ENCODE measurements at places on chromosomes 2 and 18.

GRCh38 chr2:62998949-62999348, 51.7 kb upstream of the OTX1 start:
- no peak for DNase-seq

DNA sequence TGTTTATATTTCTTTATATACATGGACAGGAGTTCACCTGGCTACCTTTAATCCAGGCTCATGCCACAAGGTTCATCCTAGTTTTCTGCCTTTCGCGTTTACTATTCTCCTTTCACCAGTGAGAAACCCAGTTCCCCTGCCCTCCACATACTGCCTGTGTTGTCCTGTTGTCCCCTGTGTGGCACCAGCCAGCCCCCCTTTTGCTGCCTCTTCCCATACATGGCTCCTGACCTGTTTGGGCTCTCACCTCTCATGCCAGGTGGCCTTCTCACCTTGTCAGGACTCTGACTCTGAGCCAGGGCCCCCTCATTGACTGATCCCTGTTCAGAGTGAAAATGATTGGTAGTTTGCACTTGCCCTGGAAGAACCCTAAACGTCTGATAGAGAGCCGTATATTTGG, 13.6 kb downstream of the ASB1 start:
- no peak for DNase-seq

DNA sequence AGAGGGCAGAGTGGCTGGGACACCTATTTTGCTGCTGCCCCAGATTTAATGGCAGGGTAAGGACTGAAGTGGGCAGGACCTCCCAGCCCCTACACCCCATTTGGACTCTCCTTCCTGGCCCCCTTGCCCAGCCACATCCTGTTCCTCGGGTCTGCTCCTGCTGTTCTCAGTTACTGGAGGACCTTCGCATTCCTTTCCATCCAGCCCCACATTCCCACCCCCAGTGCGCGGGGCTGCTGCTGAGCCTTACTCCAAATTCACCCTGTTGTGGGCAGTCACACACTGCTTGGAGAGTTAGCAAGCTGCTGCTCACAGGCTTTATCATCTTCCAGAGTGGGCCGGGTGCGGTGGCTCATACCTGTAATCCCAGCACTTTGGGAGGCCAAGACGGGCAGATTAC, 75.2 kb upstream of the SLC14A2 start:
- peak; percentile 13 for DNase-seq

DNA sequence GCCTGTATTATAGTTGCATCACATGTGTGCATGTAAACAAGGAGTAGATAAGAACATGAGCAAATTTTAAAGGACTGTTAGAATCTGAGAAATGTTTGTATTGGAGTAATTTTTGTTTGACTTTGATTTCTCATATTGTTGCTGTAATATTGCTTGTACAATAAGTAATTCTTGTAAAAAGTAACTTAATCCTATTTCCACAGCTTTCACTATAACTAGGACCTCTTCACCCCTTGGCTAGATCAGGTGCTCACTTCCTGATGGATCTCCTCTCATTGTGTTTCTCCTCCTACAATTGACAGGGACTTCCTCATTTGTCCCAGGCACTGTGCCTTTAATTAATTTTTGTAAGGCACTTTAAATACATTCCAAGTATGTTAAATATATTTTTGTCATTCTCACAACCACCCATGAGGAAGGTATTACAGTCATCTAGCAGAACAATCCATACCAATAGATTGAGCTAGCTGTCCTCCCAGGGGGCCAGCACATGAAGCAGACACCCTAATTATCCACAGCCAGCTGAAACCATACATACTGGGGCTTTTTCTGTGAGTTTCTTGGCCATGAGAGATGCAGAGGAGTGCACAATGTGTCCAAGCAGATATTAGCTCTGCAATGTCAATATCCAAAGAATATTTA, 359.5 kb upstream of the ACVR2A start:
- peak; percentile 16 for DNase-seq

DNA sequence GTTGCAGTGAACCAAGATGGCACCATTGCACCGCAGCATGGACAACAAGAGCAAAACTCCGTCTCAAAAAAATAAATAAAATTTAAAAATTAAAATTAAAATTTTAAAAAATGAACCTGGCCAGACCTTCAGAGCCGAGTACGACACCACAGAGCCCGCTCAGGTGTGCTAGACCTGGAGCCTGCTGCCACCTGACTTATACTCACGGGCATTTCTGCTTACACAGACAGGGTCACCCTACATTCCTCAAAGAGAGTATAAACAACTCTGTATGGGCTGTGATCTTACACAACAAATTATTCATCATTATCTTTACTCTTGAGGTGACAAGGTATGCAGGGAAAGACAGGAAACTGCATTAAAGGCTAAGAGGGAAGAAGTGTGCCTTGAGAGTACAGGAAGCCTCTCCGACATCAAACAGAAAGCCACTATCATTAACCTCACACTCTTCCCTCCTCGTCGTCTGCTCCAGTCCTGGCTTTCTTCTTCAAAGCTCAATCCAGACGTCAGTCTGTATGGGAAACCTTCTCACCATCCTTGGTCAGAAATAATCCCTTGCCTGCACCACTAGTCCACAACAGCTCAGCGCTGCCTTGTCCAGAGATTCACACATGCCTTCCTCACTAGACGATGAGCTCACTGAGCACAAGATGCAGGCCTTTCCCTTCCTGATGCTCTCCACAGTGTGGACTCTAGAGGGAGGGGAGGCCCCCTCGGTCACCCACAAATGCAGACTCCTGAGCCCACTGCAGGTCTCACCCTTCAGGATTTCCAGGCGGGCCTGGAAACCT, 56.2 kb downstream of the UXS1 start:
- no peak for DNase-seq

GRCh38 chr2:226983895-226984749, 148.3 kb downstream of the RHBDD1 start:
- DNase-seq = no peak

DNA sequence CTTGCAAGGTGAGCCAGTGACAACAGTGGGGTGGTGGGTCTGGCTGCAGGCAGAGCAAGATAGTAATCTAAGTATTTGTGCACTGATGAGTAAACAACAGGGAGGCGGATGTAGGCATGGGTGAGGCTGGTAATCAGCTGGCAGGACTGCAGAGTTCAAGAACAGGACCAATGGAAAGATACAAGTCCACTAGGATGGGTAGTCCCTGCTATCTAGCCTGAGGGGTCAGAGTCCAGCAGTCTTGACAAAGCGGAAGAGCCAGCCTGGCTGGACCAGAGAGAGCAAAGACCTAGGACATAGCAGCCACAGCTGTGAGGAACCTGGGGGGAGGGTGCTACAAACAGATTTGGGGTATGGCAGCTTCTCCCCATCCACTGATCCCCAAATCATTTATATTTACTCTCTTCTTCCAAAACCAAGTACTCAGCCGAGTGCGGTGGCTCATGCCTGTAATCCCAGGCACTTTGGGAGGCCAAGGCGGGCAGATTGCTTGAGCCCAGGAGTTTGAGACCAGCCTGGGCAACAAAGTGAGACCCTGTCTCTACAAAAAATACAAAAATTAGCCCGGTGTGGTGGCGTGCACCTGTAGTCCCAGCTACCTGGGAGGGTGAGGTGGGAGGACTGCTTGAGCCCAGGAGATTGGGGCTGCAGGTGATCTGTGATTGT, 25.9 kb downstream of the VIL1 start:
- DNase-seq = no peak

- no peak for DNase-seq
These were observed 136.4 kb downstream of the HDAC4 start for GRCh38 chr2:239264492-239264837.

- DNase-seq = no peak
These were observed 18.0 kb downstream of the ZC3H15 start for GRCh38 chr2:186503827-186504606.

DNA sequence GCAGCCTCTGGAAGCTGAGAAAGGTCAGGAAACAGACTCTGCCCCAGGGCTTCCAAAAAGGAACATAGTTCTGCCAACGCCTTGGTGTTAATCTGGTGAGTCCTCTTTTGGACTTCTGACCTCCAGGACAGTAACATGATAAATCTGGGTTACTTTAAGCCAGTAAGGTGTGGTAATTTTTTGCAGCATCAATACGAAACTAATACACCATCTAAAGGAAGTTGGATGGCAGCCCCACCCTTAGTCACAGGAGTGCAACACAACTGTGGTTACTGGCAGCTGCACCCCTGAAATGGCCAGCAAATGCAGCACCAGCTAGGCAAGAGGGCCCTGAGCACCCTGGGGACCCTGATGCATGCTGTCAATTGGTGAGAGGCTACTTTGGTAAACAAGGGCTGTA, 25.8 kb downstream of the CREG2 start:
- no peak for DNase-seq

Measured in NT2/D1 (cell line).